Osteoblast (primary cell): ENCODE measurements at places on chromosomes 2 and 18.

- DNase-seq: no peak
Observed at GRCh38 chr2:173959909-173960308, 5.3 kb downstream of the SP3 start.

GRCh38 chr18:36129300-36130038 lies at the start of the genes ELP2 and SLC39A6:
Gene ELP2, plus strand, starts transcription at chr18:36129899. Its CDS starts 35 bp downstream, at chr18:36129934.
Gene SLC39A6, minus strand, starts transcription at chr18:36129340. Its CDS starts 2,333 bp downstream, at chr18:36127007.
- DNase-seq: peak; percentile 97

- no peak for DNase-seq
Observed at GRCh38 chr18:11516751-11517503, 92.5 kb upstream of the SLC35G4 start.

- no peak for DNase-seq
Observed at GRCh38 chr2:7748717-7749415, 831.7 kb downstream of the RNF144A start.
